ENCODE measurements at places on chromosomes 5 and 9. TPM values are rescaled to one million over a fixed set of nuclear protein-coding genes. Genes with fewer than 3 reads are reported as not detected.

- DNase-seq: no peak
Observed at GRCh38 chr5:79859588-79859987, 131.5 kb downstream of the MTX3 start.

GRCh38 chr5:5666369-5666768 is 243.9 kb downstream of the ICE1 start:
- no peak for DNase-seq

DNA sequence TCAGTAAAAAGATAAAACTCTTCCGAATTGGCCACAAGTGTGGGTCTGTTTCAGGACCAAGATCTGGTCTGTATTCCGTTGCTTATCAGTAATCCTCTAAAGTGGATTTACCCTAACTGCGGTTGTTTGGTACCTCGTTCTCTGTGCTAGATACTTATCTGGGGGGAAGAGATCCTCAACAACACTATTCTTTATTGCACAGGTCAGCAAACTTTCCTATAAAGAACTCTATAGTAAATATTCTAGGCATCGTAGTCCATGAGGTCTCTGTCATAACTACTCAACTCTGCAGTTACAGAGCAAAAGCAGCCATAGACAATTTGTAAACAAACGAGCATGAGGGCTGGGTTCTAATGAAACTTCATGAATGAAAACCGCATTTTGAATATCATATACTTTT is 335.8 kb upstream of the KIF2A start:
- DNase-seq: no peak

ZNF618 gene
- total RNA-seq: 2.3 TPM
